ENCODE measurements at places on chromosomes 5 and 9. TPM values are rescaled to one million over a fixed set of nuclear protein-coding genes. Genes with fewer than 3 reads are reported as not detected.

The NTRK2 gene
- not detected for total RNA-seq

DNA sequence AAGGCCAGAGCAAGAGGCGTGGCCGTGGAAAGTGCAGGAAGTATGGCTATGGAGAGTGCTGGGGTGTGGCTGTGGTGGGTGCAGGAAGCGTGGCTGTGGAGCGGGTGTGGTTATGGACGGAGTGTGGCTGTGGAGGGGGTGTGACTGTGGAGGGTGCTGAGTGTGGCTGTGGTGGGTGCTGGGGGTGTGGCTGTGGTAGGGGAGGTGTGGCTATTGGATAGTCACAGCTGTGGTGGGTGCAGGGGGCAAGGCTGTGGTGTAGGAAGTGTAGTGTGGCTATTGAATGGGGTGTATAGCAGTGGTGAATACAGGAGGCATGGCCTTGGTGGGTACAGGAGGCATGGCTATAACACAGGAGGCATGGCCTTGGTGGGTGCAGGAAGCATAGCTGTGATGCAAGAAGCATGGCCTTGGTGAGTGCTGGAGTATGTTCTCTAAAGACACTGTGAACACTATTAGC is 40.8 kb upstream of the SPATA31C2 start:
- H3K27ac ChIP-seq = no peak overlapping the region
- no peak for DNase-seq
- no peaks in the 10 kb centered on the region for H3K4me1 ChIP-seq
- no peaks in the 10 kb centered on the region for H3K36me3 ChIP-seq

GRCh38 chr5:120400356-120400755 is 63.7 kb upstream of the PRR16 start:
- no peak for DNase-seq
- H3K4me3 ChIP-seq = no peak overlapping the region
- no peak overlapping the region for H3K27ac ChIP-seq
- no peaks in the 10 kb centered on the region for H3K4me1 ChIP-seq
- H3K36me3 ChIP-seq = no peaks in the 10 kb centered on the region
- no peaks in the 10 kb centered on the region for H3K27me3 ChIP-seq

DNA sequence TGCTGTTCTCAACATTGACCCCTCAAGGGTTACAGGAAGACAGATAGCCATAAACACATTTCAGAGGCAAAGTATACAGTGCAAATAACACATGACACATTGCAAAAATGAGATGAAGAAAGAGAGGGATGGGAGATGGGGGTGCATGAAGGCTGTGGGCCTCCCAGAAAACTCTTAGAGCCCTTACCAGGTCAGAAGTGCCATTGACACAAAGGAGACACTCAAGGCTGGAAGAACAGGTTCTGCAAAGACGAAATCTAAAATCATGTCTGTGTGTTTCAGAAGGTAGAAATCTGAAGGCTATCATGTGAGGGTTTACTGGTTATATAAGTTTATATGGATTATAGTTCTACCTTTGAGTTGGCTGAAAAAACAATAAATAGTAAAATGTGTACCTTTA is 318.8 kb downstream of the BNC2 start:
- DNase-seq = no peak
- no peaks in the 10 kb centered on the region for H3K4me1 ChIP-seq
- H3K27ac ChIP-seq = no peak overlapping the region
- H3K4me3 ChIP-seq = no peak overlapping the region
- no peaks in the 10 kb centered on the region for H3K36me3 ChIP-seq

DNA sequence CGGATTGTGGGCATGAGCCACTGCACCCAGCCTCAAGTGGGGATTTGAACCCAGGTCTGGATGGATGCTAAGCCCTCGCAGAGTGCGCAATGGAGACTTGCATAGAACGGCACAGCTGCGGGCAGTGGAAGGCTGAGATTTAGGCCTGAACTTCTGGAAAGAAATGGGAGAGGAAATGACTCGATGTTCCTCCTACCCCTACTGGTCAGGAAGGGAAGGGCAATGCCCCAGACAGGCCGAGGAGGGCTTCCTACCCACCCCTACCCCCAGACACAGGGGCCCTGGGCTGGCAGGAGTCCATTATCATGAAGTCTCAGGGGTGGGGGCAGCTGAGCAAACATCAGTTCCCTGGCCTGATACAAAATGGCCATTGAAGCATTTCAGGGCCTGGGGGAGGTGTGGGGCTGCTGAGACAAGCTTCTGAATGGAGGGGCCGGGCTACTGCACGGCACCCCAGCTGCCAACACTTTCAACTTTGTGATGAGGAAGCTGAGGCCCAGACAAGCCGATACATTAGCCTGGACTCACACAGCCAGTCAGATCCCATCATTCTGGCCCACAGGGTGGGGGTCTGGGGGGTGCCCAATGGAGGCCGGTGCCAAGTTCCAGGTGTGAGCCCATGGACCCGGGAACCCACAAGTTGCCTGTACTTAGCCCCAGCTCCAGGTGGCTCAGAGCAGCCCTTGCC is 13.5 kb upstream of the WDR38 start:
- DNase-seq = peak; percentile 59
- no peak overlapping the region for H3K4me3 ChIP-seq
- H3K27ac ChIP-seq = no peak overlapping the region
- no peaks in the 10 kb centered on the region for H3K27me3 ChIP-seq

DNA sequence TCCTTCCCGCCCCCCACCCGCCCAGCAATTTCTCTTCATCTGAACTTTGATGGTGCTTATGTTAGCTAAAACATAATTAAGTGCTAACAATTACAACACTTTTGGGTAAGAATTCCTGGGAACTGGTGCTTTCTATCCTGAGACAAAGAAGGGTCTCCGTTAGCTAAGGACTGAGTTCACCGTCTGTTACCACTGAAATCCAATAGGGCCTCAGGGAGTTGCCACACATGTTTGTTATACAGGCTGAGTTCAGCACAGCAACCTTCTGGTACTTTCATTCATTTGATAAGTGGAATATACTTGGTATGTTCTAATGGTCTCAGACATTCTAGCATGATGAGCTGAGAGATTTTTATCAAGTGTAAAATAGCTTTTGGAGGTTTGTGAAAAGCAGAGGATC is 437.9 kb downstream of the EFNA5 start:
- no peak for DNase-seq
- no peak overlapping the region for H3K27ac ChIP-seq
- H3K4me3 ChIP-seq = no peak overlapping the region
- H3K36me3 ChIP-seq = no peaks in the 10 kb centered on the region

DNA sequence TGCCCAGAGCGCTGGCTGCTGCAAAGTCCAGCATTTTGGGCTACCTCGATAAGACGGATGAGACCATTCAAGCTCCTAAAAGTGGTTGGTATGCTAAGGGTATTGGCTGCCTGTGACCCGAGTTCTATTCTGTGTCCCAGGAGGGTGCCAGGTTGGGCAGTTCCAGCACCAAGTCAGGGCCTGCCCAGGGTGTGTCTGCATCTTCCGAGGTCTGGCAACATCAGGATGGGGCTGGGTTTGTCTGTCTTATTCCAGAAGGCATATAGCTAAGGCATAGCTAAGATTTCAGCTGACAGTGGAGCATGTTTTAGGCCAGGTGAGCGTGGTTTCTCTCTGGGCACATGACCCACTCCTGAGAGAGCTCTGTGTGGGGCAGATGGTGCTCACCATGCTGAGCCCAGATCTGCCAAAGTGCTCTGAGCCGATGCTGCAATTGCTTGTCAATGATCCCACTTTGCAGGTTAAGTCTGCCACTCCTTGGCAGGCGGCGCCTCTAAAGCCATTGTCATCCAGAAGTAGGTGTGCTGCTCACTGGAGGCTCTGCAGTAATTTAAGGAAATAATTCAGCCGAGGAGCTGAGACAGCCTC is 7.8 kb downstream of the SLC9A3 start:
- H3K4me3 ChIP-seq = no peak overlapping the region
- H3K27me3 ChIP-seq = no peaks in the 10 kb centered on the region
- peaks cover 8% of the 10 kb centered on the region for H3K4me1 ChIP-seq
- no peak for DNase-seq
- no peak overlapping the region for H3K27ac ChIP-seq

DNA sequence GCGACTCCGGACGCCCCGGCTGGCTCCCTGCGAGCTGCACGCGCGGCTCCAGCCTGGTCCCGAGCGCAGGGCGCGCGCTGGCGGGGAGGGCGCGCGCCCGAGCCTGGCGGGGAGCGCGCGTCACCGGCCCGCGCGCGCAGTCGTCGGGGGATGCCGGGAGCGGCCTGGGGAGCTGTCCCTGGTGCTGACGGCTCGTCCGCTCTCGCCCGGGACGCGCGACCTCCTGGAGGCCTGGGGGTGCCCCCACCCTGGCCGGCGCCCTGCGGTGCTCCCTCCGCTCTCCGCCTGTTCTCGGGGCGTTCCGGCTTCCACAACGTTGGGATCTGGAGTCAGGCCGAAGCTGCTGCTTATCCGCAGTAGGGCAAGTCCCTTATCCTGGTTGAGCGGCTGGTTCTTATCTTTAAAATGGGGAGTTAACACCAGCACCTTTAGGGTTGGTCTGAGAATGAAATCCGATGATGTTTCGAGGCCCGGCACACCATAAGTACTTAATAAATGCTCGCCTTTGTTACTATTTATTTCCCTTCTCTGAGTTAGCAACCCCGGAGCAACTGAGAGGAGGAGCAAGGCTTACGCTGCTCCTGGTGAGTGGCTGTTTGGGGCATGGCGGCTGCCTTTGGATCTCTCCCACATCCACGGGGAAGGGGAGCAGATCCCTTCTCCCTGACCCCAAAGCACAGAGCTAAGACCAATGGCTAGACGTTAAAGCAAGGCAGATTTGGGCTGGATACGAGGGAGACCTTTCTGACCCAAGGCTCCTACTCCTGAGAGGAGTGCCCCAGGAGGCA is at the start of gene FAM163B:
Gene FAM163B (minus strand): TSS at position 79 of the 788 bp plus-strand sequence. CDS start 29,166 bp downstream, outside the sequence.
- peaks cover 8% of the 10 kb centered on the region for H3K4me1 ChIP-seq
- DNase-seq = no peak
- H3K36me3 ChIP-seq = no peaks in the 10 kb centered on the region
- H3K27me3 ChIP-seq = no peaks in the 10 kb centered on the region

DNA sequence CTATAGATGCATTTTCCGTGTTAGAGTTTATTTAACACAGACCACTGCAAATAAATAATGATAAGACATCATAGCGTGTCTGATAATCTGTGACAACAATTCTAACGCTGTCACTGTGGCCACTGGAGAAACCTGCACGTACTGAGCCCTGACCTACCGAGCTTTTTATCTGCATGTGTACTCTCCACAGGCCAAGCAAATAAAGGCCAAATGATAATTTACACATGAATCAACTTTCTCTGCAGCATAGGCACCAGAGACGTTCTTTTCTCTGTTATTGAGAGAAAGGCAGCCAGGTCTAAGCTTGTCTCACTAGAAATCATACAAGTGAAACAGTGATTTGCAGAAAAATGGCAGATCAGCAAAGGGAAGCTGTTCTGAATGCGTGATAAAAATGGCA is 75.8 kb downstream of the POU5F2 start:
- no peak for DNase-seq
- H3K4me1 ChIP-seq = no peaks in the 10 kb centered on the region
- no peak overlapping the region for H3K4me3 ChIP-seq
- no peak overlapping the region for H3K27ac ChIP-seq

- H3K4me1 ChIP-seq = no peaks in the 10 kb centered on the region
- H3K27ac ChIP-seq = no peak overlapping the region
- no peaks in the 10 kb centered on the region for H3K27me3 ChIP-seq
- H3K36me3 ChIP-seq = no peaks in the 10 kb centered on the region
- no peak for DNase-seq
- no peak overlapping the region for H3K4me3 ChIP-seq
These were observed 1121.6 kb downstream of the MAT2B start for GRCh38 chr5:164627021-164627420.

DNA sequence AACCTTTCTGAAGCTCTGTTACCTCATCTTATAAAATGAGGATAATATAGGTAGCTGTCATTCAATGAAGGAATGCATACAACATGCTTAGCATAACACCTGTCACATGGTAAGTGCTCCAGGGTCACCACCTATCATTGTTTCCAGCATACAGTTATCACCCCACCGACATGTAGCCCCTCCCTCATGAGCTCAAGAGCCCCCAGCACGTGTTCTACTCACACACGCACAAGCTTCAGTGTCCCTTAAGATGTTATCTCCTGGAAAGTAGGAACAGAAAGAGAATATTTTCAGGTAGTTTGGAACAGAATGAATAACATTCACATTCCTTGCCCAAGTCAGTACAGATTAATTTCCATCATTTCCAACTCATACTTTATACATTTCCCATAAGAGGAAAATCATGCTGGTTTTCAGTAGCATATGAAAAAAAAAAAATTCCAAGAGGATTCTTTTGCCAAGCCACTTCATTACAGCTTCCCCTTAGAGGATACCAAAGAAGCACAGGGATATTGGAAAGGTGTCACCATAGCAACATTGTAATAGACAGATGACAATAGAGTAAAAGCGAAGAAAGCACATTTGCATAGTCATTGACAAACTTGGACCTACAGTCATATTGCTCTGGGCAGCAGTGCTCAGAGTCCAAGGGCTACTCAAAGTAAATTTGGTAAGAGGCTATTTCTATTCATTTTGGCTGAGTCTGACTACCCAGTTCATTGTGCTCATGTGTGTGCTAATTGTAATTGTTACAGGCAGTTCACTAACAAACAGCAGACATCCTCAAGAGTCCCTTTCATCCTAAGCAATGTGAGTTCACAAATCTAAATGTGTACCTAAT is 1.5 kb upstream of the MOB3B start:
- H3K4me3 ChIP-seq = no peak overlapping the region
- DNase-seq = no peak
- H3K27me3 ChIP-seq = no peaks in the 10 kb centered on the region
- no peaks in the 10 kb centered on the region for H3K36me3 ChIP-seq
- H3K27ac ChIP-seq = no peak overlapping the region
- H3K4me1 ChIP-seq = peaks cover 9% of the 10 kb centered on the region

DNA sequence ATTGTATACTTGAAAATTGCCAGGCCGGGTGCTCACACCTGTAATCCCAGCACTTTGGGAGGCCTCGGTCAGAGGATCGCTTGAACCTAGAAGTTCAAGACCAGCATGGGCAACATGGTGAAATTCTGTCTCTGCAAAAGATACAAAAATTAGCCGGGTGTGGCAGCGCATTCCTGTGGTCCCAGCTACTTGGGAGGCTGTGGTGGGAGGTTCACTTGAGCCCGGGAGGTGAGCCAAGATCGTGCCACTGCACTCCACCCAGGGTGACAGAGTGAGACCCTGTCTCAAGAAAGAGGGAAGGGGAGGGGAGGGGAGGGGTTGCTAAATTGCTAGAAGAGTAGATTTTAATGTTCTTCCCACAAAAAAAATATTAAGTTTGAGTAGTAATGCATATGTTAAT is 53.2 kb downstream of the FNBP1 start:
- H3K27ac ChIP-seq = peak overlapping the region; percentile 92
- no peak for DNase-seq

- DNase-seq = no peak
- no peaks in the 10 kb centered on the region for H3K27me3 ChIP-seq
- H3K27ac ChIP-seq = no peak overlapping the region
- no peaks in the 10 kb centered on the region for H3K36me3 ChIP-seq
- peaks cover 9% of the 10 kb centered on the region for H3K4me1 ChIP-seq
These were observed 19.1 kb downstream of the CREBRF start for GRCh38 chr5:173075137-173075843.

GRCh38 chr9:133845440-133845839 is 107.3 kb upstream of the SARDH start:
- no peaks in the 10 kb centered on the region for H3K4me1 ChIP-seq
- no peak for DNase-seq
- H3K36me3 ChIP-seq = no peaks in the 10 kb centered on the region
- no peak overlapping the region for H3K27ac ChIP-seq
- no peaks in the 10 kb centered on the region for H3K27me3 ChIP-seq
- no peak overlapping the region for H3K4me3 ChIP-seq

GRCh38 chr5:97224112-97224750 is 41.2 kb upstream of the RIOK2 start:
- H3K27ac ChIP-seq = no peak overlapping the region
- H3K27me3 ChIP-seq = no peaks in the 10 kb centered on the region
- no peaks in the 10 kb centered on the region for H3K4me1 ChIP-seq
- DNase-seq = no peak
